Activated CD8-positive, alpha-beta T cell treated with anti-CD3 and anti-CD28 coated beads, Interleukin-2, amount 10 ng/mL, durations not matched to agents 7 days and 5 days (primary cell): ENCODE measurements at places on chromosomes 3 and 15. TPM values are rescaled to one million over a fixed set of nuclear protein-coding genes. Genes with fewer than 3 reads are reported as not detected.

DNA sequence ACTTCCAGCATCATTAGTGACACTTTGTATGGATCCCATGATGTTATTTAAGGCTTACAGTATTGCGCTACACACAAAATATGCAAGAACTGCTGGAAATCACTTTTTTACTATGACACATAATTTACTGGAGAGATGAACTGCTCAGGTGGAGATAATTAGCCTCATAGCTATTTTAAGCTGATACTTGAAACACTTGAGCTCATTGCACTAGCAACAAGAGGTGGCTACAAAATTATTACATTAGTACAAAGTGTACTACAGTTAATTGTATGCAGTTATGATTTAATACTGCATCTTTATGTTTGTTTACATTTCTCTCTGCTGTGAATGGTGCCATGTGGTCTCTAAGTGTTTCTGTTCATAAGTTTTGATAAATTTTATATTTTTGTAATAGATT lies 6.5 kb upstream of the LZTFL1 start:
- no peaks in the 10 kb centered on the region for H3K36me3 ChIP-seq
- peaks cover 22% of the 10 kb centered on the region for H3K4me1 ChIP-seq
- H3K4me3 ChIP-seq: no peak overlapping the region
- H3K27ac ChIP-seq: no peak overlapping the region
- no peak for DNase-seq

Gene SEMA7A
- 16.9 TPM for total RNA-seq

DNA sequence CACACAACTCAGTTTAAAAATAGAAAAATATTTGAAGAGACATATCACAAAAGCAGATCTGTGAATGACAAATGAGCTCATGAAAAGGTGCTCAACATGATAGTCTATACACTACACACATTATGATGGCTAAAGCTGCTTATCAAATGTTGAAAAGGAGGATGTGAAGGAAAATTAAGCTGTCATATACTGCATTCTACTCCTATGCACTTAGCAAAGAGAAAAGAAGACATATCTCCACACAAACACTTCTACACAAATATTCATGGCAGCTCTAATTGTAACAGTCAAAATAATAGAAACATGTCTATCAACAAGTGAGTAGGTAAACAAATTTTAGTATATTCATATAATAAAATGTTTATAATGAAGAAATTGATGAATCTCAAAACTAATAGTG lies 540.5 kb downstream of the PLOD2 start:
- H3K4me1 ChIP-seq: no peaks in the 10 kb centered on the region
- H3K36me3 ChIP-seq: no peaks in the 10 kb centered on the region
- no peak overlapping the region for H3K4me3 ChIP-seq
- no peaks in the 10 kb centered on the region for H3K27me3 ChIP-seq
- no peak overlapping the region for H3K27ac ChIP-seq

- H3K4me3 ChIP-seq: no peak overlapping the region
- H3K36me3 ChIP-seq: no peaks in the 10 kb centered on the region
- DNase-seq: no peak
- peaks cover under 1% of the 10 kb centered on the region for H3K27me3 ChIP-seq
- H3K4me1 ChIP-seq: peaks cover 19% of the 10 kb centered on the region
Measured at GRCh38 chr15:29455055-29455454, 185.4 kb upstream of the NSMCE3 start.

Gene FGF12
- total RNA-seq: not detected

Gene GCNT3
- total RNA-seq: not detected
